Fibroblast of the conjunctiva (primary cell): ENCODE measurements at places on chromosomes 7 and 10.

DNA sequence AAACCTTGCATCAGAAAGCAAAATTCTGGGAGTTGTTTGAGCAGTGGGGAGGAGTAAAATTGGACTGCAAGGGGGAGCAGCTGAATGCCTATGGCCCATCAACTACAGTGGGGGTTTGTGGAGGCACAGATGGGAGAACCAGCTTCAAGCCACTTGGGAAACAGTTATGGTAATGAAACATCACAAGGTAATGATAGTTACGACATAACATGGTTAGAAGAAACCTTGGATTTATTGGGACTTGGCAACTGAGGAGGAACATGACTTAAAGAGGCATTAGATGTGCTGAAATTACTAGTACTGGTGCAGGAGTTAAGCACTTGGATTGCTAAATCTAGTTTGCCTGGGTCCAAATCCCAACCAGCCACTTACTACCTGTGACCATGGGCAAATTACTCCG, 868.4 kb downstream of the KCNMA1 start:
- DNase-seq = no peak

- no peak for DNase-seq
Observed at GRCh38 chr7:50735333-50735732, 47.4 kb downstream of the GRB10 start.

DNA sequence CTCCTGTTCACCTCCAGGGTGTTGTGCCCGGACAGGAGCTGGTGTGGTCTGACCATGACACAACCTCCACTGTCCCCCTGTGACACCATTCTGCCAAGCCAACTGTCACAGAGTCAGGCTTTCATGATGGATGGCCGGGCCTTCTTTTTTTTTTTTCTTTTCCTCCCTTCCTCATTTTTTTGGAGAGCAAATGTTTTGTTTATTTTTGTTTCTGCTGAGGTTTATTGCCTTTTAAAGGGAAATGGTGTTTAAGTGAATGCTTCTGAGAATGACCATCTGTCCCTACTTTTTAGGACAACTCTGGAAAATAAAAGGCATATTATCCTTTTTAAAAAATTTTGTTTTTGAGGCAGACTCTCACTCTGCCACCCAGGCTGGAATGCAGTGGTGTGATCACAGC, 115.1 kb upstream of the NPS start:
- DNase-seq = no peak

DNA sequence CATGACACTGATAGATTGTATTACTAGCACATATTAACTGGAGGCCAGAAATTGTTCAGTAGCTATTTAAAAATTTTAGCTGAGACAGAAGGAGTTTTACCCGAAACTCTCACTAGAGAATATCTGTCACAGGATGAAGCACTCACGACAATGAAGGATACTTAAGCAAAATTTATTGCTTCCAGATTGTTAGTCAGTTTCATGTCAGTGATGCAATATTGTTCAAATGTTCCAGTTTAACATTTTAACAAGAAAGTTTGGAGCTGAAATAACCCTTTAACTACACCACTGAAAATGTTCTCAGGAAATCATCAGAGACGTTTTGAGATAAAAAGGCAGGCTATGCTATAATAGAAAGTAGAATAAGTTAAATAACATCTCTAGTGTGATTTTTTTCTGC, 15.0 kb upstream of the CADPS2 start:
- no peak for DNase-seq

- DNase-seq = no peak
Observed at GRCh38 chr7:129386506-129386905, 47.7 kb upstream of the STRIP2 start.

GRCh38 chr10:26792758-26793495, 67.8 kb downstream of the ABI1 start:
- DNase-seq = no peak

DNA sequence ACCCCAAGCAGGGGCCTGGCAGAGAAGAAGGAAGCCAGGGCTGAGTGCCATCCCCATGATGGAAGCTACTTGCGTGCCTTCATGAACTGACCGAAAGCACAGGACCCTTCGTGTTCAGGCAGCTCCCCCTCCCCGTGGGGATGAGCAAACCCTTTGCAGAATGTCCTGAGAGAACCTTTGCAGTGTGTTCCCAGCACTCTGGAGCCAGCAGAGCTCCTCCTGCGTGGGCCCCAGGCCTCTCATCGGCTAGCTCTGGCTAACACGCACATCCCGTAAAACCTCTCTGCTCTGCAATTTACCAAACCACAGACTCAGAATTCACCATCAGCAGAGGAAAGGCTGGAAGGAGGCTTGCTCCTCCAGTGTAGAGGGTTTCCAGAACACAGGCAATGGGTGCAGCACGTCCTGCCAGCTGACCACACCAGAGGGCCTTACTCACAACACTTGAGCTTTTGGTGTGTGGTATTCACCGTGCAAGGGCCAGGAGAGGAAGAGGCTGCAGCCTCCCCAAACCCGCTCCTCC, 3.1 kb downstream of the SH3PXD2A start:
- DNase-seq = no peak

- no peak for DNase-seq
Observed at GRCh38 chr7:93973134-93973533, 31.0 kb downstream of the BET1 start.

- peak; percentile 10 for DNase-seq
Observed at GRCh38 chr7:146115851-146116520, 615 bp upstream of the CNTNAP2 start.

DNA sequence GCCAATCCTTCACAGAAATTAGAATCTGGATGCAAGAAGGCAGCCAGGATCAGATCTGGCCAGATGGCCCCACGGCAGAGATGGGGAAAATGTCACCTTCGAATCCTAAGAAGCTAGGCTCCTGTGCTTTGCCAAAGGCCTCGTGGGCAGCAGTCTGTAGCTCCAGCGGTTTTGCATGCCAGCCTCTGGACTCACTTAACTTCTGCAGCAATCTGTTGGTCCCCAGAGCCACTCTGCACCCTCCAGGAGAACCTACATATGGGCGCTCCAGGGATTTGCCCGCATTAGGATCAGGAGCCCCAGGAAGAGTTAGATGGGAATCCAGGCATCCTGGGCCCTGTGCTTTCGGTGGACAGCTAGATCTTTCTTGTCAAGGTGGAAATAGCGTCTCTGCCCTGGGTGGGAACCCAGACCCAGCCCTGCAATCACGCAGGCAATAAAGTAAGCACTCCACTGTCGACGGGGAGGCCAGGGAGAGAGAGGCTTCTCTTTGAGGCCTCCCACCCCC, 10.1 kb upstream of the HOXA13 start:
- DNase-seq = no peak

- DNase-seq = no peak
Observed at GRCh38 chr7:69208848-69209247, 389.4 kb upstream of the AUTS2 start.

DNA sequence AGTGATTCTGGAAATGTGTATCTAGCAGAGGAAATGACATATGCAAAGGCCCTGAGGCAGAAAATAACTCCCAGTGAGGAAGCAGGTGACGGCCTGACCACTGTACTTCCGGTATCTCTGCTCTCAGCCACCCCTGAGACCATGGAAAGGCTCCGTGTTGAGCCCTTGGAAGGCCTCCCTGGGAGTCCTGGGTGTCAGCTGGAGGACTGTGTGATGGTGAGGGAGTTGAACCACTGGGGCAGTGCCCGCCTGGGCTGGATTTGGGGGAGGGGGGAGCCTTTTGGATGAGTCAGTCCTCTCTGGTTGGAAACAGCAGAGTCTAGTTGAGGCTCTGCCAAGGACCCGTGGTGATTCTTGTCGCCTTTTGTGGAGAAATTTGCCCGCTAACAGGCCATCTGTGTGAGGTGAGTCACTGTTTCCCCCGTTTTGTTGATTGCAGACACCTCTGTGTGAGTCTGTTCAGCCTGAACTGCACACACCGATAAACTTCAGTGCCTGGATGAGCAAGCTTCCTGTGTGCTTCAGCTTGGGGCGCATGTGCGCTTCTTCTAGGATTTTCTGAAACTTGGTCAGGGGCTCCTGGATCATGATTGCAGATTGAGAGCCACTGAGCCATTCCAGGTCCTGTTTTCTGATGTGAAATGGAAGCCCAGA, 98.6 kb downstream of the GRK5 start:
- peak; percentile 87 for DNase-seq

DNA sequence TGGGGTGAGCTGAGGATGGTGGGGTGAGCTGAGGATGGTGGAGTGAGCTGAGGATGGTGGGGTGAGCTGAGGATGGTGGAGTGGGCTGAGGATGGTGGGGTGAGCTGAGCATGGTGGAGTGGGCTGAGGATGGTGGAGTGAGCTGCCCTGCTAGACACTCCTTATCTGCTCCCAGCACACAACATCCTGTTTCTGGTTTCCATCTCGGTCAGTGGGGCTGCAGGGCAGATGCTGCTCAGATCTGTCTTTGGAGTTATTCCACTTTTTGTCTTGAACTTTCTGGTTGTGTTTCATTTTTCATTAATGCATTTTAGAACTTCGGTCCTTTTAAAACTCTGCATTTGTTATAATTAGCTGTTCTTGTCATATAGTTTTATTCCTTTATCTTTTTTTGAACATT, 67.9 kb upstream of the ANTXRL start:
- DNase-seq = no peak

DNA sequence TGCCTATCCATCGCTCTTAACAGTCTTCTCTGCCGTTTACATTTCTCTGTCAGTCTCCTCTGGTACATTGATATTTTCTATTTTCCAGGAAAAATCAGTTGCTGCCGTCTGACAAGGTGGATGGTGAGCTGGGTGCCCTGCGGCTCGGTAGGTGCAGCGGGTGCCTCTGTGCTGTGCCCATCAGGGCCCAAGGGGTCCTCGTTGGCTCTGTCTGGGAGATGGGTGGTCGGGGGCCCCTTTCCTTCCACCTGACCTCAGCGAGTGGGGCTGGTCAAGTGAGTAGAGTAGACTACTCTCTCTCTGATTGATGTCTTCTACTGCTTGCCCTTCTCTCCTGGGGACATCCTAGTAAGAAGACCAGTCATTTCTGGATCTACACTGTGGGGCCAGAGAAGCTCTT, 57.4 kb downstream of the MINDY4 start:
- no peak for DNase-seq

DNA sequence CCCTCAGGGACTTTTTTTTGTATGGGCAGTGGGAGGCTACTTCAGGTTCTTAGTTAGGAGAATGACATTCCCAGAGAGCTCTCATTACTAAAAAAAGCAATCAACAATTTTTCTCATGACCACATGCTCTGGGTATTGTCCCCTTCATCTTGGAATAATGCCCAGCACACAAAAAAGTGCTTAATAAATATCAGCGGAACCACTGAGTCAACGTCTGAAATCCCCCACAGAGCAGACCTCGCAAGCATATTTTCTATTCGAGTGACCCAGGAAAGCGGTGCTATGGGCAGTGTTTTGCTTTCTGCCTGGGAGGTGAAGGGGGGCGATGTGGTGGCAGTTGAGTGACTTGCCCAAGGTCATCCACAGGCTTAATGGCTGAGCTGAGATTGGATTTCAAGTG, 493.4 kb upstream of the ZMIZ1 start:
- DNase-seq = no peak

DNA sequence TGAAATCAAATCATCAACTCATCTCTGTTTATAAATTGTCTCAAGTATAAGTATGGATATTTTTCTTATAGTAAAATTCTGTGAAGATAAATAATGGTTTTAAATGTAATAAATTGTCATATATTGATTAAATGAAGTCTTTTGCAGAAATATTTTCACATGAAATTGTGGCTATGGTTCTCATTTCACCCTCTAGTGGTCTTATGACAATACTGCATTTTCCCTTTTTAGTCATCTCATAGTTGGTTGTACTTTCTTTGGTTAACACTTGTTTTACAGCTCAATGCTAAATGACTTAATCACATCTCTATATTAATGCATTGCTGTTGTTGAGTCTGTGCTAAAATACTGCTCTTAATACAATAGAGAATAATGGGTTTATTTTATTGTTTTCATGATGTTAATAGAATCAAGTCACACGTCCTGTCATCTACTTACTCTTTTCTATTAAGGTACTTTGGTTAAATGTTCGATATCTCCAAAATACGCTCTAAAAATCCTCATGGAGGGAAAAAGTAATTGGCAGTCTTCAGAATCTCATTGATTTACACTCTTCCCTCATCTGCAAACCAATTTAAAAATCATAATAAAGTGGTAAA, 38.0 kb upstream of the CACNA2D1 start:
- peak; percentile 8 for DNase-seq

- DNase-seq = no peak
Observed at GRCh38 chr10:132536241-132536876, 1.2 kb upstream of the INPP5A start.

DNA sequence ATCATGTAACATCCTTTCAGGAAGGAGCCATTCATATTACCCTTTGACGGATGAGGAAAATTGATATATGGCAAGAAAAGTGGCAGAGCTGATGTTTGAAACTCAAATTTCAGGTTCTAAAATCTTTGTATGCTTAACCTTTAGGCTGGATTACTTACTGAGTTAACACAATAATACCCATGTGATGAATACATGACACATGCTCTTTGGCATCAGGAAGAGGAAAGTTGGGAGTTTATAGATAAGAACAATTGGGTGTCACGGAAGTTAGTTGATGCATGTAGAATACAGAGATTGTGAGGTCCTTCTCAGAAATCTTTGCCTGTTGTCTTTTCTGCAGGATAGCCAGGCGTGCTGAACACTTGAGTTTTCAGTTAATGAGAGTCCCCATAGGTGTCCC, 572.1 kb upstream of the POM121L12 start:
- no peak for DNase-seq

GRCh38 chr7:21169667-21170580, 258.0 kb upstream of the SP4 start:
- DNase-seq = no peak

GRCh38 chr7:130933919-130934318, 199.9 kb upstream of the KLF14 start:
- no peak for DNase-seq
